ENCODE measurements at places on chromosomes 3 and 15.

DNA sequence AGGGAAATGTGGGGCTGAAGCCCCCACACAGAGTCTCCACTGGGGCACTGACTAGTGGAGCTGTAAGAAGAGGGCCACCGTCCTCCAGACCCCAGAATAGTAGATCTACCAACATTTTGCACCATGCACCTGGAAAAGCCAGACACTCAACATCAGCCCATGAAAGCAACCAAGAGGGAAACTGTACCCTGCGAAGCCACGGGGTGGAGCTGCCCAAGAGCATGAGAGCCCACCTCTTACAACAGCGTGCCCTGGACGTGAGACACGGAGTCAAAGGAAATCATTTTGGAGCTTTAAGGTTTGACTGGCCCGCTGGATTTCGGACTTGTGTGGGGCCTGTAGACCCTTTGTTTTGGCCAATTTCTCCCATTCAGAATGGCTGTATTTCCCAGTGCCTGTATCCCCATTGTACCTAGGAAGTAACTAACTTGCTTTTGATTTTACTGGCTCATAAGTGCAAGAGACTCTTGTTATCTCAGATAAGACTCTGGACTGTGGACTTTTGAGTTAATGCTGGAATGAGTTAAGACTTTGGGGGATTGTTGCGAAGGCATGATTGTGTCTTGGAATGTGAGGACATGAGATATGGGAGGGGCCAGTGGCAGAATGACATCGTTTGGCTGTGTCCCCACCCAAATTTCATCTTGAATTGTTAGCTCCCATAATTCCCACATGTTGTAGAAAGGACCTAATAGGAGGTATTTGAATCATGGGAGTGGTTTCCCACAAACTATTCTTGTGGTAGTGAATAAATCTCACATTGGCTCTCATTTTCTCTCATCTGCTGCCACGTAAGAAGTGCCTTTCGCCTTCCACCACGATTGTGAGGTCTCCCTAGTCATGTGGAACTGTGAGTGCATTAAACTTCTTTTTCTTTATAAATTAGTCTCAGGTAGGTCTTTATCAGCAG is 105.8 kb downstream of the CBLB start:
- DNase-seq: no peak

GRCh38 chr3:124576565-124577493 is 153.4 kb upstream of the UMPS start:
- DNase-seq: no peak

DNA sequence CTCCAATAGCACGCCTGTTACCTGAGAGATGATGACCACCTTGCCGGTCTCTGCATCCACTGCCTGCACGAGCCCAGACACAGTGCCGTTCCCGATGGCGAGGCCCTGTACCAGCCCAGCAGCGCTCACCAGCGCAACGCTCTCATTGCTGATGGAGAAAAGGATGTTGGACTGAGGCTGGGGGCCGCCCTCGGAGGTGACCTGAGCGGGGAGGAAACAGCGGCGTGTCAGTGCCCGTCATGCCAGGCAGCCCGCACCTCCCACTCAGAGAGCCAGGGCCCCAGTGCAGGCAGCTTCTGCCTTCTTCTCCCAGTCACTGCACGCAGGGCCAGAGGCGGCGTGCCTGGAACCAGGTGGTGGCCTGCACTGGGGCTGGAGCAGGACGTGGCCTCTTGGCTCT is 80.3 kb downstream of the NUP210 start:
- no peak for DNase-seq

DNA sequence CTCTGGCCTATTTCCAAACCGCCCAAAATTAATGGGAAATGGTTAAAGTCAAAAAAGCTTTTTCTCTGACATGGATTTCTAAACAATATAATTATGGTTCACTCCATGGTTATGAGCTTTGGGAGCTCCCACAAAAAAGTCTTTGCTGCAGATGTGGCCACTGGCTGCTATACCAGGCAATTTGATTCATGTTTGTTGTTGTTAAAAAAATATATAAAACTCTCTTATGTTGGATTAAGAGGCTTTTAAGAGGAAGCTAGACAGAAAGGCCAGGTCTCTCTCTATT is 258.6 kb downstream of the TIGIT start:
- DNase-seq: no peak

GRCh38 chr15:74608786-74609185 is 6.8 kb upstream of the CLK3 start:
- no peak for DNase-seq

DNA sequence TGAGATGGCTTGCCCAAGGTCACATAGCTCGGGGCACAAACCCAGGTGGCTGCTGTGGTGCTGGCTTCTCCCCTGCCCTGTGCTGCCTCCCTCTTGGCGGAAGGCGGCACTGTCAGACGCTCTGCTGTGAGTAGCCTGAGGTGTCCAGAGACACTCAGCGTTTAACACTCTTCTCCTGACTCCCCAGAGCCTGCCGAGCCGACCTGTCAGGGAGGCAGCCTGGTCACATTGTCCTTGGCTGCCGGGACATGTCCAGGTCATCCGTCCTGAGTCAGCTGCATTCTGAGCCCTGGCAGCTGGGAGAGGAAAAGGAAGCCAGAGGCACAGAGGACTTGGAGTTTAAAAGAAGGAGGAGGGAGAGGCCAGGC is 4.7 kb downstream of the LMAN1L start:
- no peak for DNase-seq

- no peak for DNase-seq
Measured at GRCh38 chr3:154510780-154511179, 80.8 kb upstream of the GPR149 start.

- no peak for DNase-seq
Measured at GRCh38 chr15:70494852-70495571, 268.3 kb downstream of the UACA start.

DNA sequence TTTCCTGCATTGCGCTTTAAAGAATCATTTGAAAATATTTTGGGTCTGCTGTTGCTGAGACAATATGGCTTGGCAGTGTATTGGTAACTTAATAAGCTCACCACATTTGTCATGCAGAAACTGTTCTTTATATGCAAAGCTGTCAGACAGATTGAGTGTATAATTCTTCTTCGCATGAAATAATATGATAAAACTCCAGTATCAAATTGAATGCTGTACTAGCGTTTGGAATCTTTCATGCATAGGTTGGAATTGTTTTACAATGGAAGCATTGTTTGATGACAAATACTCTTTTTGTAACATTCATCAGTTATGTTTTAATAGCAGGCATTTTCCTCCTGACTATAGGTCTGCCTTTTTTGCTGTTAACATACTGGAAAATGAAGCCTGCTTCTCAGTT is 53.8 kb downstream of the RBMS3 start:
- DNase-seq: no peak

GRCh38 chr15:31265871-31266711 is 60.5 kb upstream of the KLF13 start:
- peak; percentile 80 for DNase-seq

DNA sequence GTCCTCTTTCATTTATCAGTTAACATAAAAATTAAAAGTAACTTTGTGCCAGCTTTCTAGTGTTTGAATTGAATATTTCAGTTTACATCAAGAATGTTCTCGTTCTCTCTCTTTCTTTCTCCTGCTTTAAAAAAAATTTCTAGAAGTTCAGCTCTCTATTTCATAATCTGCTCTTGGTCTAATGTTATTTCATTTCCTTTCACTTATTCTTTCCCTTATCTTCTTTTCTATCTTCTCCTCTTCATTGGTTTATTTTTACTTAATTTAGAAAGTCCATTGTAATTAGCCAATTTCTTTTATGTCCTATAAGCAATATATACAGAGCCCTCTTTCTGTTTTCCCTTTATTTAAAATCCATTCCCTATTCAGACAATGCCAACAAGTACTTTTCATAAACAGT is 44.6 kb downstream of the CCDC54 start:
- DNase-seq: no peak

DNA sequence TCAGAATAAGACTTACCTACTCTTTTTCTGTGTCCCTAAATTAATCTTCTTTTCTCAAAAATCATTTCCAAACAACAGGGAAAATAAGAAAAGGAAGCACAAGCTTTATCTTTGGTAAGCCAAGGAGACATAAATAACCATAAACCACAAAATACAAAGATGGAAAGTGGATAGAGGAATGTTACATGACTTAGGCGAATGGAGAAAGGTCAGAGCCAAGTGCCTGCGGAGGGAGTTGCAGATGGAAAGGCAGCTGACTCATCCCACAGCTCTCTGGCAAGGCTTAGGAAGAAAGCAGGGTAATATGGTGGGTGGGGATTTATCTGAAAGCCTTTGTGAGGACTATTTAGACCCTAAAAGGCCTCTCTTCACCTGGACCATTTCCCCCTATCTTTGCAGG is 72.8 kb downstream of the GALK2 start:
- no peak for DNase-seq

All from B cell (primary cell).